ENCODE measurements at places on chromosomes 4 and X. TPM values are rescaled to one million over a fixed set of nuclear protein-coding genes. Genes with fewer than 3 reads are reported as not detected.

DNA sequence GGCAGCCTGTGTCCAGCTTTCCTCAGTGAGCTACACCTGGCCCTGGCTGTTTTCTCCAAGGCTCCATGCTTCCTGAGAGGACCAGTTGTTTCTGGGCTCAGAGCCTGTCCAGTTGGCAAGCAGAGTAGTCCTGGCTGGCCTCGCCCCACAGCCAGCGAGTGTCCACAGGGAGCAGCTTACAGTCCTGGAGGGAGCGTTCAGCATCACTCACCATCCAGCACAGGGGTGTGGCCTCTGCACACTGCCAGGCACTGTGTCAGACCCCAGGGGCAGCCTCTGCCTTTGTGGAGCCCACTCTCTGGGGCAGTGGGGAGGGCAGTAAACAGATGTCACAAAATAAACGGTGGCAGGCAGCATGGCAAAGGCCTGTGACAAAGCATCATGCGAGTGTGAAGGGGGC is 23.9 kb downstream of the EVC start:
- DNase-seq, result no peak

- no peak for DNase-seq
Observed at GRCh38 chrX:102959471-102959870, 22.4 kb downstream of the RAB40AL start.

GRCh38 chrX:460823-461640 is 74.3 kb upstream of the PPP2R3B start:
- DNase-seq, result no peak

GRCh38 chr4:79584902-79585301 is 176.9 kb upstream of the GK2 start:
- no peak for DNase-seq

- no peak for DNase-seq
Observed at GRCh38 chrX:119604766-119605463, 1.3 kb downstream of the NKRF start.

- no peak for DNase-seq
Observed at GRCh38 chr4:5238173-5238572, 186.9 kb downstream of the STK32B start.

GRCh38 chr4:156662921-156663320 is 308.7 kb downstream of the PDGFC start:
- DNase-seq, result no peak

- DNase-seq, result no peak
Observed at GRCh38 chrX:130482871-130483270, 81.1 kb downstream of the RBMX2 start.

DNA sequence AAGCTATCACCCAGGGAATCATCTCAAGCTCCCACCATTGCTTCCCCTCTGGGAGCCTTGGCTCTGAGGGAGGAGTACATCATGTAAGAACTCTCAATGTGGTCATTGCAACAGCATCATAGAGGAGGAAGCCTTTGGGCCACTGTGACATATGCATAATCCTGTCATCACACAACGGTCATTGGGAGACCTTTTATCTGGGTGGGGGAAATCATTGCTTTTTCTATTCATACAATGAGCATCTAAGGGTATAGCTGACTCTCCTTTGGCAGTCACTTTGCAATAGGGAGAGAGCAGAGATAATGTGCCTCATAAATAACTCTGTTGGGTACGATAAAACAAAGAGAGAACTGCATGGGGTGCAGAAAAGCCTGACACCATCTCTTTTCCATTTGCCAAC is 155.2 kb upstream of the KCNIP4 start:
- DNase-seq, result no peak

DNA sequence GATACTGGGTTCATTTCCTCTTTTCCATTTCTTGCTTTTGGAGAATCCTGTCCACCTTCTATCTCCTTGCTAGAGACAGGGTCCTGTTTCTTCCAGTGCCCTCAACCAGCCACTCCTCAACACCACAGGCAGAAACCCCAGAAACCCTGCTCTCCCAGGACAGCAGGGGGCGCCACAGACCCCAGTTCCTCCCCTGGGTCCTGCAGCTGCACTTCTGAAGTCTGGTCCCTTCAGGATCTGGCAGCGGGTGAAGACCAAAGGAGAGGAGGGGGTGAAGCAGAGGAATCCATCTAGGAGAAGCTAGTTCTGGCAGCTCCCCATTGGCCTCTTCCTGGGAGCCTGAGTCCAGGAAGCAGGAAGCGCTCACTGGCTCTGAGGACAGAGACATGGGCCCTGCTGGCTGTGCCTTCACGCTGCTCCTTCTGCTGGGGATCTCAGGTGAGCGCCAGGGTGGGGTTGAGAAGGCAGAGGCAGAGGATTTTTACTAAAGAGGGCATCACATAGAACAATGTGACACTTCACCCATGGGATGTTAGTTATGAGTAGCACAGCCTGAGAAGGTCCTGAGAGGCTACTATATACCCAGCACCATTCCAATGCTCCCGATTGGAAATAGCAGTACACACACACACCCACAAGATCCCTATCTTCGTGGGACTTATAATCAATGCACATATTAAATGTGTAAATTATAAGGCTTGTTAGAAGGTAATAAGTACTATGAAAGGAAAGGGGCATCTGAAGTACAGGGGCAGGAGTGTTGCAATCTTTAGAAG is at the start of gene PRSS48:
PRSS48 (plus strand) TSS at position 375 of the 776 bp plus-strand sequence; CDS start at position 387, 12 bp downstream.
- peak; percentile 57 for DNase-seq

DNA sequence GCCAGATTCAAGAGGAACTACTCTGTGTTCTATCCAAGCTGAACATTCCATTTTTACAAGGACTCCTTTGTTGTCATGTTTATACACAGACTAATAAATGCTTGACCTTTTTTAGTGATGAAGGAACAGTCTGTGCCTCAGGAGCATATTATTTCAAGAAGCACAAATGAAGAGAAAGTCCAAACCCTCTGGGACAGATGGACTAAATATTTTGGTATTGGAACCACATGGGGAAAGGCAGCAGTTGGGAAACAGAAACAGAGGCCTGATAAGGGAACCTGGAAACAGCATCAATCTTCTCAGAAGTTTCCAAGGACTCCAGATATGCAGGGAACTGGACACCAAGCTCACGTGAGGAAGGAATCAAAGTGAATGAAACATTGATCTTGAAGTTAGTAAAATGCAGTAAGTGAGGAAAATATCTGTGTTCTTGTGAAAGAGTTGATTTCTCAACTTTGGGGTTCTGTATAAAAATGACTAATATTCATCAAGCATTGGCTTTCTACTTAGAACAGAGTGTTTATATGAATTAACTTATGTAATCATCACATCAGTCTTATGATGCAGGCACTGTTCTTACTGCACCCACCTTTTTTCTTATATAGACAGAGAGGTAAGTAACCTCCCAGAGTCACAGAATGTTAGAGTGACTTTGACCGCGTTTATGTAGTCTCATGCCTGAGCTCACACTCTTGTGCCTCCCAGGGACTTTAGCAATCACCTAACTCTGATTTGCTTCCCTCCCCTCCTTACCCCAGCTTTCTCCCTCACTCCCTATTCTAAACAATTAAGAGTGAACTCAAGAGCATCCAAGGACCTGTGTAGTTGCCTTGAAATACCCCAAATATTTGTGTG is 148.9 kb upstream of the JADE1 start:
- DNase-seq, result peak; percentile 34

DNA sequence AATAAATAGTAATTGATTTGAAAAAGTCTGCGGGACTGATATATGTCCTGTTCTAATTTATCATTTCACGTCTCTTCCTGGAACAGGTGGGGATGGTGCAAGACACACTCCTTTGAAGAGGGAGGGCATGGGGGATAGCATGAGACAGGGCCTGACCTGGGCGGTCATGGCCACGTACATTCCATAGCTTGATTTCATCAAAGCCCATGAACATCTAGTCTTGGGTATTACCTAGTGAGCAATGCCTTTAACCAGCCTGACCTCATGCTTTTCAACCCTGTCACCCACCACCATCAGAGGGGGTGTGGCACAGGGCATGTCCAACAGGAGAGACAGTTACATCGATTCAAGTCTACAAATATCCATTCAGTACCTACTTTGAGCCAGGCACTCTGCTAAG is 52.3 kb upstream of the HOPX start:
- no peak for DNase-seq

- DNase-seq, result no peak
Observed at GRCh38 chr4:188037003-188037713, 41.6 kb downstream of the ZFP42 start.

- no peak for DNase-seq
Observed at GRCh38 chrX:57565198-57565597, 26.6 kb upstream of the ZXDB start.

- DNase-seq, result no peak
Observed at GRCh38 chr4:60905162-60905561, 295.0 kb upstream of the ADGRL3 start.

DNA sequence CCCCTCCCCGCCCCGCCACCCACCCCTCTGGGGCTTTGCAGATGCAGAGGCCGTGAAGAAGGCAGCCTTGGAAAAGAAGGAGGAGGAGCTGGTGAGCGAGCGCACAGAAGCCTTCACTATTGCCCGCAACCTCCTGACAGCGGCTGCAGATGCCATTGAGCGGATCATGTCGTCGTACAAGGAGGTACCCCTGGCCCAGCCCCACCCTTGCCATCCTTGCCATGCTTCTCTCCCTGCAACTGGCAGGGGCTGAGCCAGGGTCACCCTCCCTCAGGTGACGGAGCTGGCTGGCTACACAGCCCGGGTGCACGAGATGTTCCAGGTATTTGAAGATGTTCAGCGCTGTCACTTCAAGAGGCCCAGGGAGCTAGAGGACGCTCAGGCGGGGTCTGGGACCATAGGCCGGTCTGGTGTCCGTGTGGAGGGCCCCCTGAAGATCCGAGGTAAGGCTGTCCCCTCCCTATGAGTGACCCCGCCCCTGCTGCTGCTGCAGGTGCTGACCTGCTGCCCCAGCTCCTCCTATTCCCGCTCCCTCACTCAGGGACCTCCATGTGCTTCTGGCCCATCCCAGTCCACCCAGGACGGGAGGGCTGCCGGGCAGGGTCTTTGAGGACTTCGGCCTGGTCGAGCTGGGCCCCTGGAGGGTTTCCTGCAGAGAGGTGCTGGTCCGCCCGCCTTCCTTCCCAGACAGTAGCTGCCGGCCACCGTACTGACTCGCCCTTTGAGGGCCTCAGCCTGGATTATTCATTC is 11.6 kb downstream of the ABCD1 start:
- no peak for DNase-seq

- no peak for DNase-seq
Observed at GRCh38 chrX:57901466-57901865, 8.8 kb downstream of the ZXDA start.

DNA sequence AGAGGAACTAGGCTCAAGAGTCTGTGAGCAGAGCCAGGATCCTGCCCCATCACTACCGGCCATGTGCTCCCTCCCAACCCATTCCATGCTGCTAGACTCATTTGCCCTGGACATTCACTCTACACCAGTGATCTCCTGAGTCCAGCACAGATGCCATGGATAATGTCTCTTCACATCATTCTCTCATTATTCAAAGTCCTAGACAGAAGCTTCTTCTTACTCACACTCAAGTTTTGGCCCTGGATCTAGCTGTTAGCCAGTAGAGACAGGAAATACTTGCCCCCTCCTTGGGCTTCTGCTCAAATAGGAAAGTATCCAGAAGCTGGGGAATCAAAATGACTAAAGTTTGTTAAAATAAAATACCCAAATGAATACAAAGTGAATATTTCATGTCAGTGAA is 266.8 kb upstream of the LDB2 start:
- DNase-seq, result no peak

DNA sequence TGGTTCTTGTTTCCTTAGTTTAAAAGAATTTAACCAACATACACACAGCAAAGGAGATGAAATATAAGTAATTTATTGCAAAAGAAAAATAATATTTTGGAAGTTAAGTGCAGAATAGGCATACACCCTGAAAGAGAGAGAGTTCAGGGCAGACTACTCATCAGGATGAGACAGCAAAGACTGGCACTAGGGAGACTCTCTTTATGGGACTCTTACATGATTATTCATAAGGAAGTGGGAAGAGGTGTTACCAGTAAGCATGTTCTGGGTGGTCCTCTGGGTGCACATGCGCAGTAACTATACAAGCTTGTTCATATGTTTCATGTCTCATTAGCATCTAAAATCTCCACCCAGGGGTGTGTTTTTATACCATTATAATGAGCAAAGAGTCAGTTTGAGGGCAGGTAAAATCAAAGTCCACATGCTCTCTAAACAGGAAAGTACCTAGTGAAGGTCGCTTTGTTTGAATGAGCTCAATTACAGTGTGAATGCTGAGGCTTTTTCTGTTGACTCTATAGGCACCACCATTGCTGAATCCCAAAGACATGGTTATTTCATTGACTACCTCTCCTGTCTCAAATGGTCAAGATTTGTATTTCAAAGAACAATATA is 38.2 kb upstream of the PRDM5 start:
- no peak for DNase-seq

DNA sequence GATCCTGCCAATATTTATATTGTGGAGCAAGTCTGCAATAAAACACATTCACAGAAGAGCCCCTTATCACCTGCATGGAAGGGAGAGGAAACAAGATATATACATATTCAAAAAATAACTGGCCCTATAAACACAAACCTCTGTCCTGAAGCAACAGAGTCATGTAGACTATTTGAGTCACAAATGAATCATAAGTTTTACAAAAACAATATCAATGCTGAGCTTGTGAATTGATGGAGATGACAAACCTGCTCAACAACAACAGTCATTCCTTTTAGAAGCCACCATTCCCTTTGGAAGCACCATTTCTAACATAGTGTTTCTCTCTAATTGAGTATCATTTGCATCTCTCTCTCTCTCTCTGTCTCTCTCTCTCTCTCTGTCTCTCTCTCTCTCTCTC is 313.9 kb downstream of the MID1IP1 start:
- no peak for DNase-seq

GRCh38 chrX:49202022-49202421 is 2.0 kb upstream of the SYP start:
- DNase-seq, result no peak

DNA sequence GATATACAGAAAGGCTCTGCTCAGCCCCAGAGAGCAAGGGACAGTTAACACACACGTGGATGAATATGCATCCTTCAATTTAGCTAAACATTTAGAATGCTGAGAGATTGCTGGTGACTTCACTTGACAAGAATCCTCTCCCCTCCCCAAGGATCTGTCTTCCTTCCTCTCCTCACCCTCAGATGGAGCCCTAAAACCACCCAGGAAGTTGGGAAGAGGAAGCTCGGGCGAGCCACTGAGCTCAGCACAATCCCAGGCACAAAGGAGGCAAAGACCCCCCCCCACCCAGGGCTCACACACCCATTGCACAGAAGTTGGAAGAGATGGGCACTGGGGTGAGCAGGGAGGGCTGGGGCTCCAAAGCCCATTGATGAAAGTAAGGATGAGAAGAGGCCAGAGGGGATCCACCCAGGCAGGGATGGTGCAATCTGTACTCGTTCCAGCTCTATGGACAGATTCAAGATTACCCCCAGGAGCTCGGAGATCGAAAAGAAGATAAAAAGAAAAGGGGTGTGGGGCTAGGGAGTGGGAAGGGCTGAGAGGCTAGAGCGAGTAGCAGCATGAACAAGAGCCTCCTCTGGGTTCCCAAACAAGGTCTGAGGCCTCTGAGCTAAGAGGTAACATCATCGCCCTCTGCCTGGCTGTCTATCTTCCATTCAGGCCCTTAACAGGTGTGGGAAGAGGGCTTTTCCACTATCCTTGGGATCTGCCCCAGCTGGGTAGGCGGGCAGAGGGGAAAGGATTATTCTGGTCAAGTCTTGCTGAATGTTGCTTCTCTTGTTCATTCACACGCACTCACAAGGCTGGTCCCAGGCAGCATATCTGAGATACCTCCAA is 1.2 kb downstream of the TFE3 start:
- no peak for DNase-seq

GRCh38 chr4:102627831-102628523 is 126.8 kb downstream of the NFKB1 start:
- no peak for DNase-seq

Gene SSX4B
- not detected for total RNA-seq

Gene ANTXR2
- 163 TPM for total RNA-seq

Gene TEC
- total RNA-seq, result 3.8 TPM

Gene SUPT20HL2
- total RNA-seq, result not detected

Gene FGF2
- total RNA-seq, result 11.9 TPM

Gene SCRG1
- total RNA-seq, result 8.4 TPM

Gene HDX
- 6.0 TPM for total RNA-seq
